ENCODE measurements at places on chromosomes 3 and 15. TPM values are rescaled to one million over a fixed set of nuclear protein-coding genes. Genes with fewer than 3 reads are reported as not detected.

DCP1A gene
- 10.9 TPM for total RNA-seq

DNA sequence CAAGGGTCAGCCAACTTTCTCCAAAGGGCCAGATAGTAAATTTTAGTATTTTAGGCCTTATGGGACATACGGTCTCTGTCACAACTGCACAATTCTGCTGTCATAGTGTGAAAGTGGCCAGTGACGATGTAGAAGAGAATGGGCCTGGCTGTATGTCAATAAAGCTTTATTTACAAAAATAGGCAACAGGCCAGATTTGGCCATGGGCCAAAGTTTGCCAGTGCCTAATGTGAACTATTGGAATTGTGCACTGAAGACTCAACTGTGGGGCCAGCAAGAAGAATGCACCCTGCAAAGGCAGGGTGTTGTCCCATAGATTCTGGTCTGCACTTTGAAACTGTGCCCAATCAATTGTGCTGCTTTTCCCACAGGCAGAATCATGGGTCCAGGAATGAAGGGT, 69.4 kb upstream of the PRR23E start:
- no peak for DNase-seq

- DNase-seq = no peak
Observed at GRCh38 chr15:51200792-51201191, 106.1 kb upstream of the TNFAIP8L3 start.

DNA sequence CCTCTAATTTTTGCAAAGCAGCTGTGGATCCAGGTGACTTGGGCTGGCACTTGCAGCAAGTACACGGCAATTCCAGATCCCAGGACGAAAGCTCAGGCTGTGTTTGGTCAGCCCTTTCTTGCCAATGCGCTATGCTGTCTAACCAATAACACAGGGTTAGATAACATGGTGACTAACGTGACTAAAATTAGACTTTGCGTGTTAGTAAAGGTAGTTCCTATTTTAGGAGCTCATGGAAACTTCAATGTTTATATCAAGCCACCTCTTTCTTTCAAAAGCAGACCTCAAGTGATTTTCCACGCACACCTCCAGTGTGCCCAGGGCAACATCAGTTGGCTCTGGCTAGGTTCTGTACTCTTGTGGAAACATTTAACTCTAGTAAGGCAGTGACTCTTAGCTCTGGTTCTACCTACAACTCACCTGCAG, 32.5 kb downstream of the CDCP1 start:
- peak; percentile 67 for DNase-seq

ACTL6A gene
- 21.2 TPM for total RNA-seq

DNA sequence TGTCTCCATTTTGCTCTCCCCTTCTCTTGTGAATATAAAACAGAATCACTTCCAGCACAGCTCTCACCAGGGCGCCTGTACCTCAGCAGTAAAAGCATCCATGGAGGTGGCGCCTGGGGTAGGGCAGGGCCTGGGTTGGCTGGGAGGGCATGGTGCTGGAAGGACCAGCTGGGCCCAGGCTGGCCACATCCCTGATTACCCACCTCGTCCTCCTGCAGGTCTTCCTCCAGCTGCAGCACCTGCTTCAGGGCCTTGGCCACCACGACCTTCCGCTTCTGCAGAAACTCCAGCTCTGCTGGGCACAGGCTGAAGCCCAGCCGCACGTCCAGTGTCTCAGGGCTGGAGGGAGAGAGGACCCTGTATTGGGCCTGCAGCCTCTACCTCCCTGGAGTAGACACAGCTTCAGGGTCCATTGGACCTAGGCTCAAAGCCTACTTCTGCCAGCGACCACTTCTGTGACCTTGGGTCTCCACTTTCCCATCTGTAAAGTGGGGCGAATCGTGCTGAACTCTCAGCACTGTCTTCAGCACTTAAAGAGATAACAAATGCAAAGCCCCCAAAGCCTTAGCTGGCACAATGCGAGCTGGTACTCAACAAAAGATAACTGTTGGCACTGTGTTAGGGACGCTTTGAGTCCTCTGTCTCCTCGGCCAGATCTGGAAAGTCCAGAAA, 23.8 kb downstream of the PLA2G4E start:
- no peak for DNase-seq

DNA sequence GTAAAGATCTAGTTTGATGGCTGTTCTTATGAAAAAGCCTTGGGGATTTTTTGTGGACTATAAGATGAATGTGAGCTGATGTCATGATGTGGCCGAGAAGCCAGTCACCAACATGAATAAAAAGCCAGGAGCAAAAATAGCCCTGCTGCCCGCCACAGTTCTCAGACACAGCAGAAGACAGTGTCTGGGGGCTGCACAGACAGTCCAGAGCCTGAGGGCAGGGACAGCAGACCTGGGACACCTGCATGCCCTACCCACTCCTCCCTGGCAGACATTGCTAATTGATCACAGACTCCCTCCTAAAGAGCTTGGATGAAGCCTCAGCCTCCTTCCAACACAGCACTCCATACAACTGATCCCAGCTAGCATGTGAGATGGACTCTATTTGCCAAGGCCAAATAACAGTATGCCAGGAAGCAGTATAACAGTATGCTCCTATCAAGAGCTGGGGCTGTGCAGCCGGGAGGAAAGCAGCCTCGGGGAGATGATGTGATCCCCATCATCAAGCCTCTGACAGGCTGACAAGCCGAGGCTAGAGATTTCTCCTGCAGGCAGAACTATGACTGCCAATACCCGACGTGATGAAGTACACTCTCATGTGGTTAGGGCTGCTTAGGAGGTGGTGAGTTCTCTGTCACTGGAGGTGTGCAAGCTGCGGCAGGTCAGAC, 105.4 kb upstream of the RPL32 start:
- no peak for DNase-seq

DNA sequence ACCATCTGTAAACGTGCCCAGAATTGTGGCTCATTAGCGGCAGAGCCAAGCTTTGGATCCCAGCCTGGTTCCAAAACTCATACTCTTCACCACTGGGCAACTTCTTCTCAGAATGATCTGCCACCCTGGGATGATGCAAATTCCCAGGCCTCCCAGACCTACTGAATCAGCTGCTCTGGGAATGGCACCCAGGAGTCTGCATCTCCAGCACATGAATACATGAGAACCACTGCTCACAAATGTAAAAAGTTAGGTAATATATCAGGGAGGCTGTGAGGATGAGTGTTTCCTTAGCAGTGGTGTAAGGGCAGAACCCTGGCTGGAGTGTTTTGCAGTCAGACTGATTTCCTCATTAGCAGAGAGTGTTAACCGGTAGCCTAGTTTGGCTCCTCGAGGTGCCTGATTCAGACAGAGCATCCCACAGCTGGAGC, 94.2 kb downstream of the LIPC start:
- no peak for DNase-seq

GRCh38 chr3:133973249-133973980, 56.3 kb downstream of the SLCO2A1 start:
- DNase-seq = no peak

DNA sequence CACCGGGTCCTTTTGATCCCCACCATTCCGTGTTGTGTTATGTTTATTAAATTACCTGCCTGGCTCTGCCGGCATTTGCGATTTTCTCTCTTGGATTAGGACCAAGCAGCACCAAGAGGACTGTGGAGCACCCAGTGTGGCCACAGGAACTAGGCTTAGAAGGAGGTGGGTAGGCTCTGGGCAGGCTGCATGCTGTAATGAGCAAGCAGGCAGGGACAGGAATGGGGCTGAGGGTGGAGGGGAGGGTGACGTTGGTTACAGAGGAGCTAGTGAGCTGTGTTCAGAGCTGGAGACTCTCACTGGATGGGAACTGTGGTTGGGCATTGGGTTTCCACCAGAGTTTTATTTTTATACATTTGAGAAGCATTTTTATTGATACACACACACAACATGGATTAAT, 7.9 kb upstream of the SCN5A start:
- DNase-seq = no peak
